ENCODE measurements at places on chromosomes 11 and 22. TPM values are rescaled to one million over a fixed set of nuclear protein-coding genes. Genes with fewer than 3 reads are reported as not detected.

VSIG10L2 gene
- total RNA-seq: not detected

OR8G1 gene
- not detected for total RNA-seq

MMP12 gene
- not detected for total RNA-seq

DNA sequence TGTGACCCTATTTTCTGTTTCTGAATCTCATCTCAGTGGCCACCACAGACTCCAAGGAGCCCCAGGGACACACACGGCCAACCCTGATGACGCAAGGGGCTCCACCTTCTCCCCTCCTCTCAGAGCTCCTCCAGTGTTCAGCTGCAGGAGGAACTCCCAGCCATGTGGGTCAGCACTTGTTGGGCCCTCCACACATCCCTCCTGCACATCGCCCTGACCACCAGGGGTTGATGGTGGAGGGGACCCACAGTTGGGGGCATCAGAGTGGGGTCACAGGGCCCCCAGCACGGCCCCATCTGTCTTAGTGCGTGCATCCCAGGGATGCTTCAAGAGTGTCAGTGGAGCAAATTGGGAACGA, 499.6 kb downstream of the BRD1 start:
- DNase-seq: no peak

- DNase-seq: no peak
These were observed 98.2 kb downstream of the MYO18B start for GRCh38 chr22:25840167-25840566.

GRCh38 chr11:44968510-44968909, 17.8 kb upstream of the TP53I11 start:
- DNase-seq: no peak

DNA sequence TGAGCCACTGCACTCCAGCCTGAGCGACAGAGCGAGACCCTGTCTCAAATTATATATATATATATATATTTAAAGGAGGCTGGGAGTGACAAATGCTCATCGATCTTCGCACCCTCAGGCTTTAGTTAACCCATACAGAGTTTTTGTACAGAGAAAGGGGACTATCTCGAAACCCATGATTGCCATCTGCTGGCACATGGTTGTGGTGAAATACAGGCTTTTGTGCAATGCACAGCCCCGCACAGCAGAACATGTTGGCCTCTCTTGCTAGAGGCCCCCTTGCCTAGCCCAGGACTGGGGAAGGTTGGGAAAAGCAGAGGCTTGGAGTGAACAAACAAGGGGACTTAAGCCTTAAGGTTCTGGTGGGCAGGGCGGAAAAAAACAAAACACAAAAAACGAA, 3.6 kb downstream of the MYBPC3 start:
- no peak for DNase-seq

- no peak for DNase-seq
These were observed 2.7 kb downstream of the TMEM123 start for GRCh38 chr11:102449651-102450570.

- no peak for DNase-seq
These were observed 171.5 kb downstream of the SBF2 start for GRCh38 chr11:10122326-10123197.

MUC2 gene
- not detected for total RNA-seq

RASD2 gene
- total RNA-seq: 14.0 TPM

GRCh38 chr22:43789452-43789851, 22.7 kb downstream of the EFCAB6 start:
- no peak for DNase-seq

ZNF214 gene
- 0.68 TPM for total RNA-seq

DNA sequence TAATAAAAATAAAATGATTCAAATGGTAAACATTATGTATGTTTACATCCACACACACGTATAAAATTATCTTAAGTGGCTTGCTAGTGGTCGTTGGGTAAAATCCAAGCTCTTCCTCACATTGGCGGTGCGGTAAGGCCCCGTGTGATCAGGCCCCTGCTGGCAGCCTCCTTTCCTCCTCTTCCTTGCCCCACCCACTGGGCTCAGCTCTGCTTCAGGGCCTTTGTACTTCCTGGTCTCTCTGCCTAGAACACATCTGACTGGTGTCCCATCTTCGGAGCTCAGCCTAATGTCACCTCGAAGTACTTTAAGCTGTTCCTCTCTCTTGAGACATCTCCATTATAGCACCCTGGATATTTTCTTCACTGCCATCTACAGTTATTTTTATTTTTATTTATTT, 52.8 kb downstream of the OSBP2 start:
- DNase-seq: no peak

DNA sequence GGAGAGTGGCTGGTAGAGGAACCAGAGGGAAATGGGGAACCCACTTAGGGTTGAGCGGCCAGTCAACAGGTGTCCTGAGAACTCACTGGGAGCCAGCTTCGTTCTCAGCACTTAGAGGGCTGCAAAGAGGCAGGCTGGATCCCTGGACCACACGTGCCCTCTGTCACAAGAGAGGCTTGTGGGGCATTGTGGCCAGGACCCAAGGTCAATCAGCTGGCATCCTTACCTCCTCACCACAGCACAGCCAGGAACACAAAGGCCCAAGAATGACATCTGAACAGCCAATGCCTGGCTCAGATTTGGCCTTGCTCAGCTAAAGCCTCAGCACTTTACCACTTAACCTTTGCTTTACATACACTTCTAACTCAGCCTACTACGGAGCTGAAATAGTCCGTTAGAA, 7.4 kb downstream of the MAPK8IP1 start:
- DNase-seq: no peak

- no peak for DNase-seq
These were observed 492.8 kb downstream of the INSC start for GRCh38 chr11:15607361-15608036.

TMA7B gene
- total RNA-seq: not detected

DNA sequence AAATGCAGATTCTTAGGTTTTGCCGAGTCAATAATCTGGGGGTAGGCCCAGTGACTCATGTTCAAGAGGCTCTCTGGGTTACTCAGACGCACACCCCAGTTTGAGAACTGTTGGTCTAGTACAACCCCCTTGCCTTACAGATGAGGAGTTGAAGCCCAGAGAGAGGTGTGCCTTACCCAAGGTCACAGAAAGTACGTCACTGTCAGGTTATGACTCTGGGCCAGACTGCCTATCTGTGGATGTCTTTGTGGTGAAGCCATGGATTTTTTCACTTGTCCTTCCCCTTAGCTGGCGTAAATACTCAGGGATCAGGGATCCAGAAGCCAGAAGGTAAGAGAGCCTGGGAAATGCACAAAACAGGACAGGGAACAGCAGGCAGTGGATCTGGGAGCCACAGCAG, 25.2 kb upstream of the NECTIN1 start:
- no peak for DNase-seq

C11orf86 gene
- total RNA-seq: not detected

CECR2 gene
- not detected for total RNA-seq

All from thoracic aorta (tissue), 2 donors.